ENCODE measurements at places on chromosomes 11 and 22.

- no peak for DNase-seq
Measured at GRCh38 chr11:108797578-108798100, 132.8 kb downstream of the DDX10 start.

- no peak for DNase-seq
Measured at GRCh38 chr22:36399472-36399778, 11.7 kb upstream of the MYH9 start.

- no peak for DNase-seq
Measured at GRCh38 chr11:47577460-47578041, 1.2 kb downstream of the KBTBD4 start.

GRCh38 chr11:45180848-45181192 is 34.4 kb downstream of the PRDM11 start:
- DNase-seq: peak; percentile 84

GRCh38 chr11:125887373-125888324 is at the start of gene HYLS1:
TSS of gene HYLS1 (plus strand) at chr11:125887668. CDS start at chr11:125899369, 11,701 bp downstream.
- DNase-seq: peak; percentile 91

DNA sequence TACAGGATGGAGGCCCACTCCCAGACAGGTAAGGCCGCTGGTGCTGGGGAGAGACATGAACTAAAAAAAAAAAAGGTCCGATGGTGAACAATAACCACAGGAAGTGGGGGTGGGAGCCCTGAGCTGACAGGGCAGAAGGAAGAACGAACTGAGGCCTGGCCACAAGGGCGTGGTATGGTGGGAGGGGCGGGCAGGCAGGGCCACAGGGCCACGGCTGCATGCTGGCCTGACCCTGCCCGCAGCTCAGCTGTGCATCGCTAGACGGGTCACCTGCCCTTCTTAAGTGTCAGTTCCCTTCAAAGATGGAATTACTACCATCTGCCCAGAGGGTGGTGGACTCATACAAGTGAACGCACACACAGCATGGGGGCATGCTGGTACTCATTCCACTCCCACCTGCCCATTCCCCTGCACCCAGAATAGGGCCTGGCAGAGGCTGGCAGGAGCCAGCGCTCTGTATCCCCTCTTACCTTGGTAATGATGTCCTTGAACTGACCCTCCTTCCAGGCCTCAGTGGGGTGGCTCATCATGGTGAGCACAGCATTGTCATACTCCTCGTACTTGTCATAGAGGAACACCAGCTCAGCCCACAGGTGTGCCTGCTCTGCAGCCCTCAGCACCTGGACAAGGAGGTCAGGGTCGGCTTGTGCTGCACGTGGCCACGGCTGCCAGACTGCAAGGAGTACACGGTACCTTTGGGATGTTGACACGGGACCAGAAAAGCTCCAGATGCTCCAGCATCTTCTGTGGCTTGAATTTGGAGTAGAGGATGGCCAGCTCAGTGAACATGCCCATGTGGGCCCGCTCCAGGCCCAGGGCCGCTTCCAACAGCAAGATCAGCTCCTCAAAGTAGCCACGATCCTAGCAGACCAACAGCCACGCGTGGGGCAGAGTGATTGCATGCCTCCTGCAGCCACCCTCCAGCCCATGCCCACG is 17.5 kb upstream of the SLC25A1 start:
- DNase-seq: no peak

DNA sequence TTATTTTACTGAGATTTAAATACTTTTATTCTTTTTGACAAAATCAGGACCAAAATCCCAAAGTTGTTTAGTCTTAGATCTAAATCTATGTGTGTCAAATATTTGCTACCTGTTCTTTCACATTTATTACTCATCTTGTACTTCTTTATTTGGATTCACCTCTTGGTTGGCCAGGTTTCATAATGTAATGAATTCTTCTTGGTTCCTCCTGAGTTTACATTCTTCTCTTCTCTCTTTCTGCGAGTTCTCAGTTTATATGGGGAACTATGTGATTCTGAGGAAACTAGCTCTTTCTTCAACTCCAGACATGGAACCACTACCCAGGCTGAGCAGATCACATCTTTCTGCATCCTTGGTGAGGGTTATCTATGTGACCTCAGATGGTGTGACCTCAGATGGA is 50.2 kb downstream of the EHF start:
- no peak for DNase-seq

DNA sequence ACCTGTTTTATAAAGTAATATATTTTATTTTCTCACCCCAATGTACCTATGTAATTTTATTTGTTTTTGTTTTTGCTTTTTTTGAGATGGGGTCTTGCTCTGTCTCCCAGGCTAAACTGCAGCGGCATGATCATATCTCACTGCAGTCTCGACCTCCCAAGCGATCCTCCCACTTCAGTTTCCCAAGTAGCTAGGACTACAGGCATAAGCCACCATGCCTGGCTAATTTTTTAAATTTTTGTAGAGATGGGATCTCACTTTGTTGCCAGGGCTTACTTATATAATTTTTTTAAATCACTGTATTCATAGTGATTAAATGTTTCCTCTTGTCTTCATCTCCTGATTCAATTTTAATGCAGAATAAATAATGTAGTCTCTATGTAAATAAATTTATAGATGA is 13.2 kb upstream of the DNAJB7 start:
- DNase-seq: no peak

DNA sequence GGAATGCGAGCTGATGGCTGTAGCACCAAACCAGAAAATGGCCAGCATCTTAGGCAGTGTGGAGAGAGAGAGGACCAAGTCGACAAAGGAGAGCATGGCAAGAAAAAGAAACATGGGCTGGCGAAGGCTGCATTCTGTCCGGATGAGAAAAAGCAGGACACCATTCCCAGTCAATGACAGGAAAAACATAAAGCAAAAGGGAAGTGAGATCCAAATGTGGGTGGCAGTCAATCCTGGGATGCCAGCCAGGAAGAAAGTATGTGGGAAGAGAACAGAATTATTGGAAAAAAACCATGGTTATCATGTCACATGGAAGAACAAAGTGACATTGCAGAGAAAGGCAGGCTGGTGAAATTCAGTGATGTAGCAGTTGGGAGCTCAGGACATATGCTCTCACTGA is 36.9 kb upstream of the OR56A1 start:
- DNase-seq: no peak

- DNase-seq: no peak
Measured at GRCh38 chr11:120184946-120185705, 25.7 kb upstream of the OAF start.

- no peak for DNase-seq
Measured at GRCh38 chr22:21816472-21816786, 51.0 kb downstream of the MAPK1 start.

DNA sequence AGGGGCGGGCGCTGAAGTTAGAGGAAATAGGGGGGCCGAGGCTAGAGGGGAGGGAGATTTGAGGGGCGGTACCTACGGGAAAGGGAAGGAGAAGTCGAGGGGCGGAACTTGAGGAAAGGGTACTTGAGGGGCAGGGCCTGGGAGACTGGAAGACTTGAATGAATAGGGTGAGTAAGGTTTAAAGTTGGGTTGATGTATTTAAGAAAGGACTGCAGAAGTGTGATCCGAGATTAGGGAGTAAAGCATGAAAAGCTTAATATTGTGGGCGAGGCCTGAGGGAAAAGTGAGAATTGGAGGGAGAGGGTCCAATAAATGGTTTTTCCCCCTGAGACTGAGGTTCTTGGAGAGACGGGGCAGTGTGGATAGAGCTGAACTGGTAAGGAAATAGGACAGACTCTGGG is 723 bp downstream of the HSCB start:
- DNase-seq: no peak

GRCh38 chr11:24421766-24422165 is 75.1 kb upstream of the LUZP2 start:
- no peak for DNase-seq

GRCh38 chr22:32820131-32821119 is 18.9 kb downstream of the TIMP3 start:
- no peak for DNase-seq

GRCh38 chr22:16967453-16968217 is 40.4 kb downstream of the GAB4 start:
- no peak for DNase-seq

DNA sequence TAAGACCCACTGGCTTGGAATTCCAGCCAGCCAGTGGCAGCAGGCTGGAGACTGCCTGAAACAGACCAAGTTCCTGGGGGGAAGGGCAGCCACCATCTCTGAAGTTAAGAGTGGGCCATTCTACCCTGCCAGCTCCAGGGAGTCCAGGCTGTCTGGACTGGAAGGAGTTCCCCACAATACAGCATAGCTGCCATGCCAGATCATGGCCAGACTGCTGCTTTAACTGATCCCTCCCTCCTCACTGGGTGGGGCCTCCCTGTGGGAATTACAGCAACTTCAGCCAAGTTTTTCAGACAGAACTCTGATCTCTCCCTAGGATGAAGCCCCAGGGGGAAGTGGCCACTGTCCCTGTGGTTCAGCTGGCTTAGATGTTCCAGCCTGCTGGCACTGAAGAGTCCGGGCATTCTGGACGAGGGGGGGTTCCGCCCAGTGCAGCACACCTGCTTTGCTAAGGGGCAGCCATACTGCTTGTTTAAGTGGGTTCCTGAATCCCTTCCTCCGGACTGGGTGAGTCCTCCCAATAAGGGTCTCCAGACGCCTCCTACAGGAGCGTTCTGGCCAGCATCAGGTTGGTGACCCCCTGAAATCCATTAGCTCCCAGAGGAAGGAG is 455.4 kb downstream of the DLG2 start:
- DNase-seq: no peak
